ENCODE measurements at places on chromosomes 5 and 9.

DNA sequence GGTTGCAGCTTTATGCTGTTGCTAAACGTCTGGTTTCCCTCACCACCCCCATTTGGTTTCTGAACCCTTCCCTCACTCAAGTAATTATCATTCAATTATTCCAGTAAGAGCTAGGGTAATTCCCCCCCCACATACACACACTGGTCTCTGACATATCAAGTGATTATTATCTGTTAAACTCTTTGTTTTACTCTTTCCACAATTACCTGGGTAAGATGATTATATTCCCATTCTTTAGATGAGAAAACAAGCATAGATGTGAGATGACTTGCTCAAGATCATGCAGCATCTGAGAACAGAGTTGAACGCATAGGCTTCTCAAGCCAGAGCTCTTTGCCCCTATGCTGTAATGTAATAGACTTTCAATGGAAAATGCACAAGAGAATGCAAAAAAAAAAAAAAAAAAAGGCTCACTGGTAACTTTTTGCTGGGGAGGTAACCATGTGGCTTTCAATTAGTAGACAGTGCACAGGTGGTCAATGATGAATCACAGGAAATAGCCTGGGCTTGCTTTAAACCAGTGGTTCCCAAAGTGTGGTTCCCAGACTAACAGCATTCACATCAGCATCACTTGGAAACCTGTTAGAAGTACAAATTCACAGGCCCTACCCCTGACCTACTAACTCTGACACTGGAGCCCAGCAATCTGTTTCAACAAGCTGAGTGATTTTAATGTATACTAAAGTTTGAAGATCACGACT, 87.6 kb downstream of the PIK3R1 start:
- no peak for DNase-seq

DNA sequence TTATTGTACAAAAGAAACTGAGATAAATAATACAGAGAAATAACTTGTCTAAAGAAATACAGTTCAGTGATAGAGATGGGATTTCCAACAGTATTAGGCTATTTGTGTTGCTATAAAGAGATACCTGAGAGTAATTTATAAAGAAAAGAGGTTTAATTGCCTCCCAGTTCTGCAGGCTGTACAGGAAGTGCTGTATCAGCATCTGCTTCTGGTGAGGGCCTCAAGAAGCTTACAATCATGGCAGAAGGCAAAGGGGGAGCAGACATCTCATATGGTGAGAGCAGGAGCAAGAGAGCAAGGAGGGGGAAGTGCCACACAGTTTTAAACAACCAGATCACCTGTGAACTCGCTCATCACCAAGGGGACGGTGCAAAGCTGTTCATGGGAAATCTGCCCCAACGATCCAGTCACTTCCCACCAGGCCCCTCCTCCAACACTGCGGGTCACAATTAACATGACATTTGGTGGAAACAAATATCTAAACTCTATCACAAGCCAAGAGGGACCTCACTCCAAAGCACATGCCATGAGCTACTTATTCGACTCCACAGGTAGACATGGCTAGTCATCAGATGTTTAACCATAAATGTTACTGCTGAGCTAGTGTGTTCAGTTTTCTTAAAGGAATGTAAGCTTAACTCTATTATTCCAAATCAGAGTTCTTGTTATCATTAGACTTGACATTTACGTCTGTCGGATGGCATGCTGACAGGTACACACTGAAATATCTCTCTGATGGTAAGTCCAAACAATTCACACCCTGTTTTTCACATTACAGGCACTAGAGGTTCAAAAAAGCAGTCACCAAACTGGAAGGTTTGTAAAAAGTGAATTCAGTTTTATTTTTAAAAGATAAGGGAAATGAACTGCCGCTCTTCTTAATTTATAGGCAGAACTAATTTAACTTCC, 82.2 kb downstream of the AUH start:
- DNase-seq: no peak

DNA sequence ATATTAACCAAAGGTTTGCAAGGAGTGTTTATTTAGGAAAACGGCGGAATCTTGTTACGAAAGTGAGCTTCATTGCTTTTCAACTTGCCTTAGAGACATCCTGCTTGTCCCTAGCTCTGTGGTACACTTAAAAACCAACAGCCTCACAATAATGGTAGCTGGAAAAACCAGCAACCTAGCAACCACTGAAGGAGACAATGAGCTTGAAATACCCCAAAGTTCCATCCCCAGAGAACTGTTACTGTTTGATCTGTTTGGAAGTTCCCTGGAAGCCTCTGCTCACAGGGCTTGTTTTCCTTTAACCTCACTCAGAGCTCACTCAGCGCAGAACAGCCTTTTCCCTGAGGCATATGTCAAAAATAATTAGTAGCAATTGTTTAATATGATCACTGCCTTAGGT, 43.2 kb downstream of the SH3TC2 start:
- DNase-seq: no peak

- peak; percentile 45 for DNase-seq
These were observed 80.9 kb downstream of the ALDH7A1 start for GRCh38 chr5:126514131-126514557.

DNA sequence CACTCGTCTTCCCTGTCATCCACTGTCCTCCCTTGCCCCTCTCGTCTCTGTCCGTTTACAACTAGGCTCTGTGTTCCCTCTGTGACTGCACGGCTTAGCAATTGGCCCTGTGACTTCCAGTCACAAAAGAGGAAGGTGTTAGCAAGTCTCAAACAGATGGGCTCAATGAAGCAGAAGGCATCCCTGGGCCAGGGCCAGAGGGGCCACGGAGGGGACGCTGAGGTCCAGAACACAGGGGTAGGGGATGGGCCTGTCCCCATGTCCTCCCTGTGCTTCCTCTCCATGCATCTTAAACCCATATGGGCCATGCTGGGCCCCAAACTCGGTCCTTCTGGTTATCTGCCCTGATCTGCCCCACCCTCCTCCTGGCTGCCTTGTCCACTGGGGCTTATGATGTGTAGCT, at the start of gene CD72:
Gene CD72, minus strand, starts transcription at position 89 of the 403 bp plus-strand sequence. CDS start 110 bp downstream, outside the sequence.
- no peak for DNase-seq

GRCh38 chr9:105238302-105238701, 6.1 kb upstream of the SLC44A1 start:
- DNase-seq: no peak

GRCh38 chr5:29882036-29882435, 1311.5 kb upstream of the CDH6 start:
- DNase-seq: no peak

DNA sequence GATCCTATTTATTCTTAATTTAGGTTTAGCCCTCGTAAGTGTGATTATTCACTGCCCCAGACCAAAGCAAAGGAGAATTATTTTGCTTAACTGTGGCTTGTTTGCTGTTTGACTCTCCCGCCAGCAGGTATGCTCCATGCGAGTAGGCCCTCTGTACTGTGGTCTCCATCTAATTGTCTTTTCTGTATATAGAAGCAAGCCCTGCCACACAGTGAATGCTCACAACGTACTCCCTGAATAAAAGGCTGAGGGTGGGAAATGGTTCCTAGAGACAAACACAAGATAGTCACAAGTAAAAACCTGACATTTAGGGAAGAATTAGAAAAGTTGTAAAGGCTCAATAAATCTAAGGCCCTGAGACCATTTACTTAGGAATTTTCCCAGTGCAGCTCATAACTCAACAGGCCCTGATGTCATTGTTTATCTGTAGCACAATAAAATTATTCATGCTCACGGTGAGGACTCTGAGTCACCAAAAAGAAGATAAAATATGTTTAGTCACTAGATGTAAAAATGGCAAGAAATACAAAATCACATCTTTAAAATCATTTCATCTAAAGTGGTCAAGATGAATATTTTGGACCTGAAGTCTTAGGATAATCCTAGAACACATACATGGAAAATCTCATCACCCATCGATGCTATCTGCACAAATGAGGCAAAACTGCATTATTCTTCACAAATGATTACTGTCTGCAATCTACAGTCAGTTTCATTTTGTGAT, 473.2 kb downstream of the ENC1 start:
- DNase-seq: peak; percentile 90

DNA sequence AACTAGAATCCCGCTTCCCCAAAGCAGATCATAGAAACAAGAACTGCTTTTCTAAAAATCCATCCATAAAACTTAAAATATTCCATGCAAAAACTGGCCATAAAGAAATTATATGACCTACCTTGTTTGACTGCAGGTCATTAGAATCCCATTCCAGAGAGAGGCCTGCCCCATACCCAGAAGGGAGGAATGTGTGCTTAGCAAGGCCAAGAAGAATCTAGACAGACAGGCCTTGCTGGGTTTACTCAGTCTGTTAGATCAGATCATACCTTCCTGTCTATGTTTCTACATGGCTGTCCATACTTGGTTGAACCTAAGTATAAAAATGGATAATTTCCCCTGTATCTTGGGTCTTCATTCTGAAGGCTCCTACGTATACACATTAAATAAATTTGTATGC, 358.8 kb upstream of the TRPC7 start:
- DNase-seq: no peak

DNA sequence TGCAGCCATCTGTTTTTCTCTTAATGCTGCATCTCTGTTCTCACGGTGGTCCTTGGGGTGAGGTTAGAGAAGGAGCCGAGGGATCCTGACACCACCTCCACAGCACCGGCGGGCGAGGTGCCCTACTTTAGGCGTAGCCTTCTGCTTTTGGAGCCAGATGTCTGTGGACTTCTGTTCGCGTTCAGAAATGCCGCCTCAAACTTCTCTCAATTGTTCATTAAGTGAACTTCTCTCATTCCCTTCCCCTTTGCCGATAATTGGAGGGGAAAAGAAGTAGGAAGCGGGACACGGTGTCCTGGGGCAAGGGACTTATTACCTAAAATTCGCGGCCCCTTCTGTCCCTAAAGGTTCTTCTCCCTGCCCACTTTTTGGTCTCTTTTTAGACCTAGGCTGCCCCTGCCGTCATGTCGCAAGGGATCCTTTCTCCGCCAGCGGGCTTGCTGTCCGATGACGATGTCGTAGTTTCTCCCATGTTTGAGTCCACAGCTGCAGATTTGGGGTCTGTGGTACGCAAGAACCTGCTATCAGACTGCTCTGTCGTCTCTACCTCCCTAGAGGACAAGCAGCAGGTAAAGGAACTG, 455 bp downstream of the KIF20A start:
- no peak for DNase-seq

DNA sequence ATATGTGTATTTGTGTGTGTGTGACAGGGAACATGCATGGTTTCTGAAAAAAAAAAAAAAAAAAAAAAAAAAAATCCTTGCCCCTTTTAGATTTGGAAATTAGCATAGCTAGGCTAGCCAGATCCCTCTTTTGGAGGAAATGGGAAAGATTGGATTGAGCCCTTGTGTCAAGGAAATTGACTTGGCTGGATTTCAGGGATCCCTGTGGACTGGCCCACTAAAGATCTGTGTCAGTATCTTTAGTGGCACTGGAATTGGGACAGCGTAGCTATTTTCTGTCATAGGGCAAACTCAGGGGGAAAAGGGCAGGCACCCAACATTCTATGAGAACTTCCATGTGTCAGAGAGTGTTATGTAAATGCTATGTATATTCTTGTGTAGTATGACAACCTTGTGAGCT, 35.4 kb downstream of the SH3GL2 start:
- no peak for DNase-seq

DNA sequence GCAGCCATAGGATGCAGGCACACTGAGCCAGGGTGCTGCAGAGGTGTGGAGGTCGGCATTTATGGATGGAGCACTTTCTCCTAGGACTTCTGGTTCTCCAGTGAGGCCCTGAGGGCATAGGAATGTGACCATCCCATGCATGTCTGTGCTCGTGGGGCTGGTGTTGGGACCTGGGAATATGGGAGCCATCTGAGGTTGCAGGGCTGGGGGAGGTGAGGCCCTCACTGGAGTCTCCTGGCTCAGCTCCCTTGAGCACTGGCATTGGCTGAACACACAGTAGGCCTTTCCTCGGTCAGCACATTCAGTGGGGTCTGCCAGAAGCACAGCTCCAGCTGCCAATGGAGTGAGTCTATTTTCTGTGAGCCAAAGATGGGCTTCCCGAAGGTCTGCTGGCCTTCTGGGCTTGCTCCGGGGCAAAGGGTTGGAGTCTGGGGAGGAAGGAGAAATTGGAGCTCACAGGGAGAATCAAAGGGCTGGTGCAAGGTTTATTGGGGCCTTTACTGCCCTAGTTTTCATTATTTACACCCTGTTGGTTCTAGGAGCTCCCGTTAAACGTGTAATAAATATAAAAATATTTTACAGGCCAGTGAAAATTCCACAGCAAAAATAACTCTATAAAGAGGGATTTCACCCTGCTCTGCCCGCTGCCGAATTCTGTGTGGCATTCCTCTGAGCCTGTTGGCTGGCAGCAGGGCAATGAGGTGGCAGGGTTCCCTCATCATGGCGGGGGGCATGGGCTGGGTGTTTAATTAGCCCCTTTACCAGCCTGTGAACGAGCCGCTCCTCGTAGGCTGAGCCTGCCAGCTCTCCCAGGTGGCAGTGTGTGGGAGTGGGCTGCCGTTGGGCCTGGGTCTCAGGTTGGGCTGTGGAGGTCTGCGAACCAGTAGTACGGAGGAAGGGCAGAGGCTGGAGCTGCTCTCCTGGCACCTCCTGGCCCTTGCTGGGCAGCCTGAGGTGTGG, 31.6 kb upstream of the PITX1 start:
- DNase-seq: no peak

DNA sequence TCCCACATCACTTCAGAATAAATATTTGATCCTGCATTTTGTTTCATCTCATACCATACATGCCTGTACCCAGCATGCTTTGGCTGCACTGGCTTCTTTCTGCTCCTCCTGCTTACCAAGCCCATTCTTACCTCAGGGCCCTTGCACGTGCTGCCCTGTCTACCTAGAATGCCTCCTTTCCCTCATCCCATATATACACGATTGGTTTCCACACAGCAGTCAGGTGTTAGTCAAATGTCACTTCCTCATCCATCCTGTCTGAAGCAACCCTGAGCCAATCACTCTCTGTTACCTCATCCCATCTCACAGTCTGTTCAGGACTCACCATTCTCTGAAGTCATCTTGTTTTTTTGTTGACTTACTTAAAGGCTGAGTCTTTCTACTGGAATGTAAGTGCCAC, 30.3 kb downstream of the CAST start:
- DNase-seq: peak; percentile 44

GRCh38 chr9:111023128-111023527, 15.1 kb downstream of the LPAR1 start:
- DNase-seq: no peak

DNA sequence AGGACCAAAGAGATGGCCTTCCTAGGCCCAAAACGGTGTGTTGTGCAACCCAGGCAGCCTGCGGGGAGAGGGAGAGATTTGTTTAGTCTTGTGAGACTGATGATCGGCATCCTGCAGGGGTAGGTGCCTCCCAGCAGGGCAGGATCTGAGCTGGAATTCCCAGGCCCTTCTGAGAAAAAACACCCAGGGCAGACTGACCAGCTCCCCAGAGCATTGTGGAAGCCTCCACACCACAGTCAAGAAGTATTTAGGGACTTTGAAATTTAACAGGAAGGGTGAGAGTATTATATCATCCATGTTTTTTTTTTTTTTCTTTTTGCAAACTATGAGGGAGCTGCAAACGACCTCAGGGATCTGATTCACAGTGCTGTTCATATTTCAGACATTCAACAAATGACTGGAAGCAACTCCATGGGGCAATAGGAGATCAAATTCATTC, 104.5 kb upstream of the LHFPL2 start:
- DNase-seq: peak; percentile 59

DNA sequence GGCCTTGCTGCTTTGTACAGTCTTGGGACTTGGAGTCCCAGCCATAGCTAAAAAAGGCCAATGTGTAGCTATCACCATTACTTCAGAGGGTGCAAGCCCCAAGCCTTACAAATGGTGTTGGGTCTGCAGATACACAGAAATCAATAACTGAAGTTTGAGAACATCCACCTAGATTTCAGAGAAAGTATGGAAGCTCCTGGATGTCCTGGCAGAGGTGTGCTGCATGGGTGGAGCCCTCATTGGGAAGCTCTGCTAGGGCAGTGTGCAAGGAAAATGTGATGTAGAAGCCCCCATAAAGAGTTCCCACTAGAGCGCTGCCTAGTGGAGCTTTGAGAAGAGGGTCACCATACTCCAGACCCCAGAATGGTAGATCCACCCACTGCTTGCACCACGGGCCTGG, 626.7 kb upstream of the COX7C start:
- no peak for DNase-seq

Data from fibroblast of skin of right biceps (primary cell).